HFFc6 (cell line): ENCODE measurements at places on chromosomes 4 and X. TPM values are rescaled to one million over a fixed set of nuclear protein-coding genes. Genes with fewer than 3 reads are reported as not detected.

DNA sequence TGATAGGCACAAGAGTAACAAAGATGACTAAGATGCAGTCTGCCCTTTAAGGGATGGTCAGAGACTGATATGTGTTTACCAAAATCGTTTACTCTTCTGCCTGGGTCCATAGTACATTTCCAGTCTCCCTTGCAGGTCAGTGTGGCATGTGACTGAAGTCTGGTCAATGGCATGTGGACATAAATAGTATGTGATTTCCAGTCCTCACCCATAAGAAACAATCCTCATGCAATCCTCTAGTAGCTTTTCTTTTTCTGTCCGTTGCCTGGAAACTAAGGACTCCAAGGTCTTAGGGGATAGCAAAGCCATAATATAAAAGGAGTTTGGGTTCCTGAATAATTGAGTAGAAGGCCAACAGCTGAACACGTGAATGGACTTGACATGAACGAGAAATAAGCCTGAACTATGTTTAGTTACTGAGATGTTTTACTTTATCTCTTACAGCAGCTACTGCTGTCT is 1.1 kb downstream of the SLC9B2 start:
- peak; percentile 41 for DNase-seq

DNA sequence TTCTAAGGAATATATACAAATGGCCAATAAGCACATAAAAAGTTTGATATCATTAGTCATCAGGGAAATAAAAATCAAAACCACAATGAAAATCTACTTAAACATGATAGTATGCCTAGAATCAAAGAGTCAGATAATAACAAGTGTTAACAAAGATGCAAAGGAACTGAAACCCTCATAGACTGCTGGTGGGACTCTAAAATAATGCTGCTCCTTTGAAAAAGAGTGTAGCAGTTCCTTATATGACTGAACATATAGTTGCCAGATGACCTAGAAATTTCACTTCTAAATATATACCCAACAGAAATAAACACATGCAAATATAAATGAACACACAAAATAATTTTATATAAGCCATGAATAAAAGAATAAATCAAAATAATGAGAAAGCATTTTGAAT is 205.1 kb upstream of the CTSO start:
- DNase-seq = no peak

DNA sequence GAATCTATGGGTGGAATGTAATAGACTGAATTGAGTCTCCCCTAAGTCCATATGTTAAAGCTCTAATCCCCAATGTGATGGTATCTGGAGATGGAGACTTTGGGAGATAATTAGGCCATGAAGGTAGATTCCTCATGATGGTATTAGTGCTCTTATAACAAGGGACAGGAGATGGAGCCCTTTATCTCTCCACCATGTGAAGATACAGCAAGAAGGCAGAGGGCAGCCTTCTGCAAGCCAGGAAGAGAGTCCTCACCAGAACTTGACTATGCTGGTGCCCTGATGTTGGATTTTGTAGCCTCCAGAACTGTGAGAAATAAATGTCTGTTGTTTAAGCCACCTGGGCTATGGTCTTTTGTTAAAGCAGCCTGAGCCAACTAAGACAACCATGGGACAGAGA is 76.4 kb upstream of the F8A3 start:
- no peak for DNase-seq

GRCh38 chrX:144732588-144732987 is 514.7 kb upstream of the SPANXN1 start:
- DNase-seq = no peak

GRCh38 chrX:41599507-41599906 is 89.3 kb upstream of the GPR34 start:
- DNase-seq = no peak

DNA sequence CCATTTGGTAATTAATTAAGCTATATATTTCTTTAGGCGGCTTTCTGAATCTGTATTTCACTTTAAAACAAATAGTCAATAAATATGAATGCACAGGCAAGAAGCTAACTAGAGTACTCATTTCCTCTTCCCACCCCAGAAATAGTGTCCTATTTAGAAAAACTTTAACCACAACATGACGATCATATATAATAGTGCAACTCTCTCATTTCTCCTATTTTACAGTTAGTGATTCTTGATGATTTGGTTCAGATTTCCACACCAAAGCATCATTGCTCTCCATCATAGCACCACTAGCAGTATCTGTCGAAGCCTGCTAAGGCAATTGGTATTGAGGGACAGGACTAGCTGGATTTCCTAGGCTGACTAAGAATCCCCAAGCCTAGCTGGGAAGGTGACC is 184.0 kb upstream of the GALNTL6 start:
- no peak for DNase-seq

DNA sequence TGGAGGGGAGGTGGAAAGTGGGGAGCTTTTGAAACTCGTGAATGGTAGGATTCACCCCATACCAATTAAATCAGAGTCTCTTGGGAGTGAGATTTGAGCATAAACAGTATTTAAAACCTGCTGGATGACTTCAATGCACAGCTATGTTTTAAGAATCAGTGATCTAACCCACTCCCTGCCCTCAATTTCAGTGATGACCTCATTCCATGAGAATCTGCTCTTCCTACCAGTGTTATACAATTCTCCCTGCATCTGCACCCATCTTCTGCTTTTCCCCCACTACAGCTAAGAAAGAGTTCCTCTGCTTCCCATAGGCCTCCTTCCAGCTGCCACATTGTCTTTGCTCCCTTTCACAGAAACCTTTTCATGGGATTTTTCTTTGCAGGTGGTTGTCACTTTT is 18.3 kb upstream of the H2AZ1 start:
- peak; percentile 78 for DNase-seq

DNA sequence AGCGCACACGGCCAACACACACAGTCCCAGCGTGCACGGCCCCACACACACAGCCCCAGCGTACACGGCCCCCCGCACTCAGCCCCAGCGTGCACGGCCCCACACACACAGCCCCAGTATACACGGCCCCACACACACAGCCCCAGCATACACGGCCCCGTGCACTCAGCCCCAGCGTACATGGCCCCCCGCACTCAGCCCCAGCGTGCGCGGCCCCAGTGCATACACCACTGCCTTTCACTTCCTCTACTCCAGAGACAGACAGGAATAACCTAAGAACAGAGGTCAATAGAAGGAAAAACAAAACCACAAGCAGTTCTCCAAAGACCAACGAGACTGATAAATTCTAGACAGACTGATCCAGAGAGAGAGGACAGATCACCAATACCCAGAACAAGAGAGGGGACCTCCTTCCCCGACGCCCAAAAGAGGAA is 17.1 kb downstream of the GAK start:
- DNase-seq = no peak

DNA sequence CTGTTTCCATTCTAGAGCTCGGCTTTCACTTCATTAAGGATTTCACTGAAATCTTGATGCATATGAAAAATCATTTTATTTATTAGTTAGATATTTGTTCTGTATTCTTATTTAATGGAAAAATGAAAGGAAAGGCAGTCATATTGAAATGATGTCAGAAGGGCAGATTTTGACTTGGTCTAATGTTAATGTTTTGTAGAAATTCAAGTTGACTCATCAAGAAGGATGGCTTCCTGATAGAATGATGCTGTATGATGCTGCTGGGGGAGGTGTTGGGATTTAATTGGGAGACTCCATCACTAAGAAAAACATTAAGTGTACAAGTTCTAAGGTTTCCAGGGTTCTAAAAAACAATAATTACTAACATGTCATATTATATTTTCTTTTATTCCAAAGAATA is 204.8 kb downstream of the PDGFC start:
- peak; percentile 17 for DNase-seq

- peak; percentile 77 for DNase-seq
These were observed 200.3 kb downstream of the PDGFC start for GRCh38 chr4:156771171-156771837.

SMIM10L2A gene
- not detected in 2 replicates for total RNA-seq

TNIP3 gene
- 0.37 to 0.57 TPM (median 0.54 TPM) in 3 replicates for total RNA-seq

PDLIM3 gene
- not detected in 3 replicates for total RNA-seq

FGF2 gene
- total RNA-seq = 380 to 442 TPM (median 390 TPM) in 3 replicates

AP1S2 gene
- 18.5 to 22.6 TPM (median 21.3 TPM) in 3 replicates for total RNA-seq

MAGEA2B gene
- not detected in 2 replicates for total RNA-seq

SUPT20HL1 gene
- total RNA-seq = not detected in 3 replicates

SLC35A2 gene
- total RNA-seq = 44.6 to 45.9 TPM (median 45.0 TPM) in 3 replicates

PAK3 gene
- not detected in 3 replicates for total RNA-seq

HMX1 gene
- not detected in 2 replicates for total RNA-seq

PRRG1 gene
- total RNA-seq = 11.7 and 12.1 TPM in 2 replicates
